Progenitor cell of endocrine pancreas (in vitro differentiated cells): ENCODE measurements at places on chromosomes 7 and 10. TPM values are rescaled to one million over a fixed set of nuclear protein-coding genes. Genes with fewer than 3 reads are reported as not detected.

The PLEKHA1 gene
- total RNA-seq = 44.0 and 44.3 TPM in 2 replicates

The VSTM2A gene
- total RNA-seq = 1.1 TPM in 2 replicates

The PILRB gene
- total RNA-seq = 64.6 and 67.9 TPM in 2 replicates

The ASB13 gene
- 11.1 and 13.5 TPM in 2 replicates for total RNA-seq

The CDHR1 gene
- total RNA-seq = 0.31 and 0.96 TPM in 2 replicates

The ACTL6B gene
- 4.1 and 4.2 TPM in 2 replicates for total RNA-seq

The WIPF3 gene
- total RNA-seq = 8.9 and 9.5 TPM in 2 replicates

The AQP1 gene
- 1.3 and 1.4 TPM in 2 replicates for total RNA-seq

The BLNK gene
- total RNA-seq = 1.6 and 1.8 TPM in 2 replicates

The GSTO1 gene
- total RNA-seq = 107 and 127 TPM in 2 replicates

The COBL gene
- total RNA-seq = 19.8 and 21.3 TPM in 2 replicates

The ADAM12 gene
- total RNA-seq = 1.8 and 5.2 TPM in 2 replicates

The INMT gene
- total RNA-seq = 2.7 and 2.9 TPM in 2 replicates

The MEIG1 gene
- total RNA-seq = 1.6 and 3.0 TPM in 2 replicates

The SLC26A5 gene
- 0.17 TPM in 1 of 2 replicates, not detected in the other for total RNA-seq

The GLCCI1 gene
- total RNA-seq = 39.3 and 42.4 TPM in 2 replicates

The C7orf33 gene
- total RNA-seq = not detected in 2 replicates

The LIPM gene
- not detected in 2 replicates for total RNA-seq

The KNDC1 gene
- total RNA-seq = 11.0 and 14.2 TPM in 2 replicates

The CFAP43 gene
- 4.7 and 5.4 TPM in 2 replicates for total RNA-seq

The LIPN gene
- not detected in 2 replicates for total RNA-seq

The AKAP9 gene
- total RNA-seq = 101 and 105 TPM in 2 replicates

The MKLN1 gene
- 55.9 and 56.8 TPM in 2 replicates for total RNA-seq

The MINPP1 gene
- 30.1 and 31.5 TPM in 2 replicates for total RNA-seq

The PNLIPRP1 gene
- not detected in 2 replicates for total RNA-seq

The ERVW-1 gene
- not detected in 2 replicates for total RNA-seq

The PLCE1 gene
- 12.1 and 14.1 TPM in 2 replicates for total RNA-seq

The MLXIPL gene
- total RNA-seq = 47.3 and 48.6 TPM in 2 replicates

The OR6V1 gene
- not detected in 2 replicates for total RNA-seq

The NUTM2D gene
- total RNA-seq = 9.8 and 10.7 TPM in 2 replicates

The SYNPO2L gene
- total RNA-seq = 0.07 TPM in 1 of 2 replicates, not detected in the other

The GPR26 gene
- total RNA-seq = not detected in 2 replicates

The WEE2 gene
- 0.16 and 0.36 TPM in 2 replicates for total RNA-seq

The PON3 gene
- total RNA-seq = 0.14 TPM in 1 of 2 replicates, not detected in the other

The LIPJ gene
- total RNA-seq = not detected in 2 replicates

The CLRN3 gene
- 2.7 and 3.2 TPM in 2 replicates for total RNA-seq

The IFIT1B gene
- total RNA-seq = not detected in 2 replicates

The ATOH7 gene
- total RNA-seq = 0.65 and 0.73 TPM in 2 replicates
